ENCODE measurements at places on chromosomes 3 and 15.

- no peak for DNase-seq
Observed at GRCh38 chr3:53030619-53031449, 15.0 kb downstream of the SFMBT1 start.

GRCh38 chr15:66169023-66169422 lies 84.5 kb downstream of the MEGF11 start:
- DNase-seq = peak; percentile 50

- no peak for DNase-seq
Observed at GRCh38 chr3:59510576-59510975, 460.8 kb upstream of the CFAP20DC start.

DNA sequence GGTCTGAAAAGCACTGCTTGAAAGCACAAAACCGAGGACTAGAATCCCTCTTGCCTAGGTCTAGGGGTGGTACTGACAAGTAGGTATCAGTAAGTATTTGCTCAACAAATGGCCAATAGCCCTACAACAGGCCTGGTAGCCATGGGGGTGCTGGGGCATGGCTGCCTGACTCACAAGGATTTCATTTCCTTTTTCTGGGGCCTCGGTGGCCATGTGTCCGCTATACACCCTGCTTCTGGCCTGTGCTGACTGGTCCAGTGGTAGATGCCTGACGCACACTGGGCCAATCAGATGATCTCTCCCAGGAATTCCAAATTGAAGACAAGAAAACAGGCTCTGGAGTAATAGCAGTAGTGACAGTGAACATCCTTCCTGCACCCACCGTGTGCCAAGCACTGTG lies 29.4 kb downstream of the MELTF start:
- no peak for DNase-seq

- no peak for DNase-seq
Observed at GRCh38 chr3:59595830-59596229, 546.0 kb upstream of the CFAP20DC start.

GRCh38 chr3:114019486-114019885 lies 36.8 kb downstream of the CCDC191 start:
- no peak for DNase-seq

- DNase-seq = no peak
Observed at GRCh38 chr15:93360976-93361375, 272.0 kb upstream of the RGMA start.

DNA sequence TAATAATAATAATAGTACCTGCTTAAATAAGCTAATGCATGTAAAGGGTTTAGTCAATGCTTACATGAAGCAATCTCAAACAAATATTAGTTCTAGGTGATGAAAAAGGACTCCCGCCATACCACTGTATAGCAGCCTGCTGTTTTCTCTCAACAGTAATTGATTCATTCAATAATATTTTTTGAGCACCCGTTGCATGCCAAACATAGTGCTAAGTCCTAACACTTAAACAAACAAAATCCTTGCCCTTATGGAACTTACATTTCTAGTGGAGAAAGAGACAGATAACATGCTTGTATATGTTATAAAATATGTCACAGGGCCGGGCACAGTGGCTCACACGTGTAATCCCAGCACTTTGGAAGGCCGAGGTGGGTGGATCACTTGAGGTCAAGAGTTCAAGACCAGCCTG lies 61.2 kb upstream of the FLNB start:
- DNase-seq = no peak

GRCh38 chr3:195850857-195851543 lies 39.3 kb upstream of the MUC4 start:
- DNase-seq = peak; percentile 80

Measured in GM12891 (cell line).